ENCODE measurements at places on chromosomes 1 and 21.

GRCh38 chr1:203338335-203339036 lies 12.4 kb downstream of the FMOD start:
- DNase-seq = no peak

DNA sequence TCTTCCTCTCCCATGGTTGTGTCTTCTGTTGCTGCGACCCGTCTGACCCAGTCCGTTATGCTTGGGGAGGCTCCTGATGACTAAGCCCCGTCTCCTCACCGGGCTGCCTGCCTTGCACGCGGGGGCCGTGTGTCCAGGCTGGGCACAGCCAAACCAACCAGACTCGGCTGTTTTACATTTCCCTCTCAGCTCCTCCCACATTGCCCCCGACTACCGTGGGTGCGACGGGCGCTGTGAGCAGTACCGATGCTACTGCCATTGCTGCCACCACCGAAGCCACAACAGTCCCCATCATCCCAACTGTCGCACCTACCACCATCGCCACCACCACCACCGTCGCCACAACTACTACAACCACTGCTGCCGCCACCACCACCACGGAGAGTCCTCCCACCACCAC lies 46.0 kb upstream of the CNTN2 start:
- DNase-seq = no peak

GRCh38 chr21:43278359-43278758 lies 109.6 kb downstream of the CRYAA start:
- no peak for DNase-seq

- DNase-seq = no peak
These were observed 437.7 kb upstream of the KAZN start for GRCh38 chr1:14160781-14161180.

GRCh38 chr1:167526667-167527383 lies 8.5 kb upstream of the CD247 start:
- no peak for DNase-seq

GRCh38 chr1:125085720-125086591 lies 3901.2 kb downstream of the SRGAP2C start:
- no peak for DNase-seq

GRCh38 chr1:244050835-244051444 lies at the start of gene ZBTB18:
Gene ZBTB18, plus strand, starts transcription at chr1:244051283. Its CDS starts 149 bp downstream, at chr1:244051432.
- no peak for DNase-seq
